Kidney epithelial cell (primary cell): ENCODE measurements at places on chromosomes 2 and 18. TPM values are rescaled to one million over a fixed set of nuclear protein-coding genes. Genes with fewer than 3 reads are reported as not detected.

Gene LHCGR
- not detected in 2 replicates for total RNA-seq

Gene RNF125
- total RNA-seq, result 1.4 and 3.2 TPM in 2 replicates

Gene GLS
- total RNA-seq, result 84.7 and 85.0 TPM in 2 replicates

Gene MYOM1
- total RNA-seq, result 0.04 and 0.34 TPM in 2 replicates

Gene ZNF385B
- 0.25 TPM in 1 of 2 replicates, not detected in the other for total RNA-seq

Gene TTC27
- 19.8 and 24.1 TPM in 2 replicates for total RNA-seq

Gene FIGN
- 1.8 and 2.9 TPM in 2 replicates for total RNA-seq

Gene MSTN
- not detected in 2 replicates for total RNA-seq

Gene TSGA10
- total RNA-seq, result 6.0 and 8.3 TPM in 2 replicates

Gene AOX1
- 0.68 and 0.88 TPM in 2 replicates for total RNA-seq

Gene CD8A
- total RNA-seq, result 0.14 and 1.5 TPM in 2 replicates

Gene NR4A2
- total RNA-seq, result 0.07 and 0.13 TPM in 2 replicates

Gene ATP8B1
- 13.1 and 14.7 TPM in 2 replicates for total RNA-seq

Gene SELENOI
- total RNA-seq, result 21.4 and 28.5 TPM in 2 replicates

GRCh38 chr2:62370321-62371250 lies 135.4 kb downstream of the TMEM17 start:
- DNase-seq, result no peak

GRCh38 chr18:75364512-75365253 lies 62.8 kb downstream of the SMIM21 start:
- DNase-seq, result no peak

DNA sequence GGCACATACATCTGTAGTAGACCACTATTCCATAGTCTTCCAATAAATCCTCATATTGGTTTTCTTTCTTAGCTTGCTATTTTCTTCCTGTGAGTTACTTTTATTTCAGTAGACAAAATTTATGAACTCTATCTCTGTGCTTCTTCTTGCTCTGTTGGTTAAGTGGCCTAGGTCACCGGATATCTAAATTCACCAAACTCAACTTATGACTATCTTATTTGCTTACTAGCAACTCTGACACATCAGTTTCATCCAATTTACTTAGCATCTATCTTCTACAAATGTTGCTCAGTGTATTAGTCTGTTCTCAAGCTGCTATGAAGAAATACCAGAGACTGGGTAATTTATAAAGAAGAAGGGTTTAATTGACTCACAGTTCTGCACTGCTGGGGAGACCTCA lies 432.5 kb upstream of the FSIP2 start:
- no peak for DNase-seq

- no peak for DNase-seq
These were observed 66.5 kb upstream of the TMEM200C start for GRCh38 chr18:5961828-5962150.

DNA sequence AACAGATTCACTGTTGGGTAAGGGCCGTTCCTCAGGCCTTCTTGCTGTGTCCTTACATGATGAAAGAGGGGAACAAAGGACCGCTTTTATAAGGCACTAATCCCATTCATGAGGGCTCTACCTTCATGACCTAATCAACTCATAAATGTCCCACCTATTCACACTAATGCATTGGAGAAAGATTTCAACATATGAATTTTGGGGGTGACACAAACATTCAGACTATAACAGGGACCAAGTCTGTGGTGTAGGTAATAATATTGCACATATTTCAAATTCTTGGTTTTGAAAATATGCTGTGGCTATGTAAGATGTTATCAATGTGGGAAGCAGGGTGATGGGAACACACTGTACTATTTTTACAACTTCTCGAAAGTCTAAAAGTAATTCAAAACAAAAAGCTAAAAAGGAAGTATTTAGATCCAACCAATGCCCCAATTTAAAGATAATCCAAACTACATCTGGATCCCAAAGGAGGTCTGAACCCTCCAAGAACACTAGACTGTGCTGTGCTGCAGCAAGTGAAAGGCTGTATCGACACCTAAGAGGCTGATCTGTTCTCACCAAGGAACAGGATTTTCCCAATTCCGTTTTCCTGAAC lies 82.4 kb upstream of the TGIF1 start:
- DNase-seq, result no peak

- DNase-seq, result peak; percentile 62
These were observed 89.6 kb downstream of the ITGB1BP1 start for GRCh38 chr2:9333591-9334171.

- DNase-seq, result no peak
These were observed 18.8 kb downstream of the ANKRD29 start for GRCh38 chr18:23643815-23644490.

GRCh38 chr18:79616651-79617510 lies 62.7 kb upstream of the CTDP1 start:
- no peak for DNase-seq

- no peak for DNase-seq
These were observed 131.8 kb downstream of the FAM210A start for GRCh38 chr18:13594551-13594950.

DNA sequence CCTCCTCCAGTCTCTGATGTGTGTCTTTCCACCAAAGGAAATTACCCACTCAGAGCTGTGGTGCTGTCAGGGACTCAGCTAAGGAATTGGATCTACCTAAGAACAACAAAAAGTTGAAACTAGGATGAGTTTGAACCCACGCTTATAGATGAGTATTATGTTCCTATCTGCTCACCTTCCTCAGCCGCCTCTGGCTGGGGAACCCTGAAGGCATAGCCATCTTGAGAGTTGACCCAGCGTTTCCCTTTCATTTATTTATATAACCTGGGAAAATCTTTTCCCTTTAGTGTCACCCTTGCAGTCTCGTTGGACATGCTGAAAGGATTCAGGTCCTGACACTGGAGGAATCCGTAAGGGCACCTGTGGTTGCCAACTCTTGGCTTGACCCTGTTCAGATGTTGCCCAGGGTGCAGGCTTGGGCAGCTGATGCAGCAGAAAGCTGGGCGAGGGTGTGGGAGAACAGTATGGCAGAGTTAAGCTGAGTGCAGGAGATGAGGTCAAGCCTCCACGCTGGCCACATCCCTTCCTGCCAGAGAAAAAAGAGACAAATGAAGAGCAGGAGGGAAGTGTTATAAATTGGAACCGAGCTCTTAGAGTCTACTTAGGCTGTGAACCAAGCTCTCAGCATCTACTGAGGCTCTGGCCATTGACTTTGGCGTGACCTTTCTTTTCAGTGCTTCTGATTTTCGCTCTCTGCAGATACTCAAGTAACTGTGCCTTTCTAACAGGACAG lies 1.9 kb downstream of the CDH20 start:
- no peak for DNase-seq

DNA sequence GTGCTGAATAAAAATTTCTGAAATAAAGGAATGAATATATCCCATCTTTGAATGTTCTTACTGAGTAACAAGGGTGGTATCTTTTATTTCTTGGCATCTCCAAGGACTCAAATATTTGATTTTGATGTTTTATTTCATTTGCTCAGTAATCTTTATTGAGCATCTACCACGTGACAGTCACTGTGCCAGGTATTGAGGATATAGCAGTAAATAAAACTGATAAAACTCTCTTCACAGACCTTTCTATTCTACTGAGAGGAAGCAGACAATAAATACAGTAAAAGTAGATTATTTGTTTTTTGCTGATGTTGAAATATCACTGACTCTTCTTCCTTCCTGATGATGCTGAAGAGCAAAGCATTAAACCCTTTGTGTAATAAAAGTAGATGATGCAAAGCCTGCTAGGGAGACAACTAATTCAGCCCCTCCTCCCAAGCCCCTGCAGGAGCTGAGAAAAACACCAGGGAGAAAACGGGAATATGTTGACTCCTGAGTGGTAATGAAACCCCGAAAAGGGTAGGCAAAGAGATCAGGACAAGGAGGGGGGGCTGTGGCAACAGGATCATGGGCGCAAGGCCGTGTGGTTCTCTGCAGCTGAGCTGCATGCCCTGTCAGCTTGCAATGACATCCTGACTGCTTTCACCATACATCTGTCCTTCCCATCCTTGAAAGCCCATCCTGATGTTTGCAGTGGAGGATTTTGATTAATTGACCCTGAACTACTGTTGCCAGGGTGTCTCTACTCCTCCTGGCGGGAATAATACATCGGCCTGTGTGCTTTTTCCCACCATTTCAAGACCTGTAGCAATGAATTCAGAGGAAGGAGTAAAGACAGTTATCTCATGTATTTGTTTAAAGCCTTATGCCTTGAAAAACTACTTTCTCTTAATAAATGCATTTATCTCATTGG lies 117.4 kb downstream of the EML6 start:
- no peak for DNase-seq

DNA sequence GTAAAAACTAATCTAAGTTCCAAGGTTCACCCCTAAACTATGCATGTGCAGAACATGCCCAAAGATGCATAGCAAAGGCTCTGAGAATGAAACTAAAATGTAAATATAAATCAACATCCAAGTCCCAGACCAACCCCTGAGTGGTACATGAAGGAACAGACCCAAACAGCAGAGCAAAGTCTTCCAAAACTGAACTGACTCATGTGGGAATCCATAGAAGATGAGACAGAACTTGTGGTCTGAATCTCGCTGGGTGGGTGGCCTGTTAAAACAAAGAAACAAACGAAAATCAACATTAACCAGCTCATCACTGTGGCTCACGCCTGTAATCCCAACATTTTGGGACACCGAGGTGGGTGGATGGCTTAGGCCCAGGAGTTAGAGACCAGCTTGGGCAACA lies 29.5 kb upstream of the ATRAID start:
- DNase-seq, result no peak

- no peak for DNase-seq
These were observed 616.6 kb downstream of the ZEB2 start for GRCh38 chr2:143903172-143903856.

GRCh38 chr2:174680221-174680620 lies 82.6 kb upstream of the WIPF1 start:
- no peak for DNase-seq

DNA sequence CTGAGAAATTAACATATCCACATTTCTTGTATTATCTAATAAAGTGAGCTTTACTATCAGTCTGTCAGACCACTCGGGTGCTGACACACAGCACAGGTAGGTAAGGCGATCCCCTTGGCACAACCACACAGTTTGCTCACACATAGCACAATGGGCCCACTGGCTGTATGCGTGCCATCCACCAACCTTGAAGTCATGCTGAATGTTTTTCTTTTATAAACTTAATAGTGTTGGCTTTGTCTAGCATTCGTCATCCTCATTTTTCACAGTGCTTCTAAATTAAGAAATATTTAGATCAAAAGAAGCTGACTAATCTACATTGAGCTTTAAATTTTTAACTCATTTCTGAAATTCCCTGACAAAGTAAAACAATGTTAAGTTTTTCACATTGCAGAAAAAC lies 50.0 kb upstream of the PAPOLG start:
- no peak for DNase-seq

- no peak for DNase-seq
These were observed 849 bp upstream of the ITGB6 start for GRCh38 chr2:160200921-160201320.

DNA sequence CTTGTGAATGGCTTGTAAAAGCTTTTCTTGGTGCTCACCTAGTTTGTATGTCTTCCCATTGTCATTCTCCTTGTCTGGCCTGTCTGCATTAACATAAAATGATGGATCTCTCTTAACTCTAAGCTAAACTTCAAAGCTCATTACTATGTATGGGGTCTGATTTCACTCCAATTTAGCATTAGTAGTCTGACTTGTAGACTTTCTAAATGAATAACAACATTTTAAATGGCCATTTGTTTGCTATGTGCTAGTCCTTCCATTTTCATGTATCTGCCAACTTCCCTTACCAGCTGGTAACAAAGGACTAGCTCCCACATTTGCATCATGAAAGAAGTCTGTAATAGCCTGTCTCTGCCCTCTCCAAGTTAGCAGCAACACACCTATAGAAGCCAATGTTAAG lies 324.2 kb upstream of the RGPD4 start:
- DNase-seq, result no peak
